ENCODE measurements at places on chromosomes 5 and 9.

DNA sequence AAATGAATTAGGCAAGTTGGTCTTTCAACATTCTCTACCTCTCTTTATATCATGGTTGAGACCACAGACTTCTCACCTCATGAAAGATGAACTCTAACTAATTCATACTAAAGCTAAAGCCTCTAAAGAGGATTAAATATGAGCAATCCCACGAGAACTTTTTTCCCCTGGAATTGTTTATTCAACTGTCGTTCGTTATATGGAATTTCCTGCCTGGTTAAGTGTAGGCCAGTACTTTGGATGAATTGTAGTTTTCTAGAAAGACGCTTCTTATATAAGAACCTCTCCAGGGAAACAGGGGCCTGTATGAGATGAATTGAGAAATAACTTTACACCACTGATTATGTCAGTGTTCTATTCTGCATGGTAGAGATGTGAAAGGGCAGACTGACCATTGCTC lies 42.9 kb downstream of the PDCD1LG2 start:
- DNase-seq, result peak; percentile 94

- no peak for DNase-seq
Observed at GRCh38 chr9:132249123-132249522, 87.3 kb downstream of the NTNG2 start.

DNA sequence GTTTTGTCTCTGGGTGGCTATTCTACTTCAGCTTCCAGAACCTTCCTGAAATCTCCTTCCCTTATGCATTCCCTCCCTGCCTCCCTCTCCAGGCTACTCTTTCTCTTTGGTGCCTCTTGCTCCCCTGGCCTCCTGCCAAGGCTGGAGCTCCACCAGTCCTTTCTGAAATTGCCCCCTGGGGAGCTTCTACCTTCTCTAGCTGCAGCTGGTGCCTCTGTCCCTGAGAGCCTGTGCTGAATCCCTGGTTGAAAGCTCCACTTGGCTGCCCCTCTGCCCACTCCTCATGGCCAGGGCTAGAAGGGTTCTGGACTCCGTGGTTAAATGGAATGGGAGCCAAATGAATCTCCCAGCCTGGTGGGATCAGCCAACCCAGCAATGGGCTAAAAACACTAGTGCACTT lies 80.1 kb downstream of the COL15A1 start:
- peak; percentile 75 for DNase-seq

GRCh38 chr5:15798006-15798405 lies 298.0 kb downstream of the FBXL7 start:
- no peak for DNase-seq

- no peak for DNase-seq
Observed at GRCh38 chr9:109478665-109479380, 19.3 kb downstream of the PTPN3 start.

DNA sequence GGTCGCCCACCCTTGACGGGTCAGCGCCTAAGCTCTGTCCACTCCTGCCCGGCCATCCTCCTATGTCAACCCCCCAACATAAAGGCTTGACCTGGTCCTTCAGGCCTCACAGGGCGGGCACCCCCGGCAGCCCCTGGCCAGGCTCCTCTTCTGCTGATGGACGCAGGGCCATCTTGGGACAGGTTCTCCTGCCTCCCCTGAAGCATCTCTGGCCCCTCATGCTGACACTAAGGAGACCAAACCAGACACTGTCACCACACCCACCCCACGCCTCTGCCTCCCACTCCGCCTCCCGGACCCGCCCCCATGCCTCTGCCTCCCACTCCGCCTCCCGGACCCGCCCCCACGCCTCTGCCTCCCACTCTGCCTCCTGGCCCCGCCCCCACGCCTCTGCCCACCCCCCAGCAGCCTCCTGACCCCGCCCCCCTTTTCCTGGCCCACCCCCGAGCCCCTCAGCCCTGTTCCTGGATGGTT lies 6.8 kb downstream of the OBP2A start:
- no peak for DNase-seq

DNA sequence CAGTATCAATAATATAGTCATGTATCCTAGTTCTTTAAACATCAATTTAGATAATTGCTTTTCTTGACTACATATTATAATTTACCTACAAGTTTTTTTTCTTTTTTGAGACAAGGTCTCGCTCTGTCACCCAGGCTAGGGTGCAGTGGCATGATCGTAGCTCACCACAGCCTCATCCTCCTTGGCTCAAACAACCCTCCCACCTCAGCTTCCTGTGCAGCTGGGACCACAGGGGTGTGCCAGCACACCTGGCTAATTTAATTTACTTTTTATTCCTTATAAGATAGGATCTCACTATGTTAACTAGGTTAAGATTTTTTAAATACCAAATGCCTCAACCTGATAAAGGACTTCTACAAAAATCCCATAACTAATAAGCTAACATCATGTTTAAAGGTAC lies 21.1 kb downstream of the UIMC1 start:
- DNase-seq, result no peak

GRCh38 chr5:149284501-149284900 lies 12.8 kb downstream of the AFAP1L1 start:
- DNase-seq, result peak; percentile 55

DNA sequence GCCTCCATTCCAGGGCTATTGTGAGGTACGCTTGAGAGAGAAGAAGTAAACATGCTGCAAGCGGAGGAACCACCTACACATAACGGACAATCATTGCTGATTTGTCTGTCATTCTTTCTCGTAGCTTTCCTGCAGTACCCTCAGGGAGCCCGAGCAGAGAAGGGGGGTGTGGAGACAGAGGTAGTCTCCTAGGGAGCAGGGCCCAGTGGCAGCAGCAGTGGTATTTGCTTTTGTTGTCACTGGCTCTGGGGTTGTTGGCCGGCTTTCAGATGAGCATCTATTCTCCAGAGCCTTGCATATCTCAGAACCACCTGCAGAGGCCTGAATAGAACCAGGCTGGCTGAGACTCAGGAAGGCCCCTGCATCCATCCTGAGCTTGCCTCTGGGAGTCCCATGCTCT lies 19.9 kb downstream of the ENHO start:
- DNase-seq, result no peak

DNA sequence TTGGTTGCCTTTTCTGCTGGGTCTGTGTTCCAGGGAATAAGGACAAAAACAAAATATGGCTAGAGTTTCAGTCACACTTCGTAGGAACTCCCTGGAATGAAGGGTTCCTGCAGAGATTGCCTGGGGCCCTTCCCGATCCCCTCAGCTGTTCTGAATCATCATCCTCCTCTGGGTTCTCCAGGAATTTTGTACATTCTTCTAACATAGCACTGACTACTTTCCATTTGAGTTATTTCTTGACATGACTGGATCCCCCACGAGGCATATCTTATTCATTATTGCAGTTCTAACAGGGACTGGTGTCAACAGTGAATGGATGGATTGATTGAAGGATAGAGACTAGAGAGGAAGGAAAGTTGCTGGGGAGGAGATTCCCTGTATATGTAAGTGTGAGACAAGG lies 49.2 kb upstream of the TNC start:
- peak; percentile 98 for DNase-seq

DNA sequence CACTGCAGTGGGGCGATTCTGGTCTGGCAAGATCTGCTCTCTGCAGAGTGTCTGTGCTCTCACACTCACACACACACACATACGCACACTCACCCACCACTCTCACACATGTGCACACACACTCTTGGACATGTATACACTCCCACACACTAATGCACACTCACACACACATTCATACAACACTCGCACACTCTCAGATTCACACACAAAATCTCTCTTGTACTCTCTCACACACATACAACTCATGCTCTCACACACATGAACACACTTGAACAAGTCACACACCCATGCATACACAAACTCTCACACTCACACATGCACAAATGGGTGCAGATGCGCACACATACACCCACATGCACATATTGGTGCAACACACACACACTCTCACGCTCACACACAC lies 31.7 kb downstream of the TMEM174 start:
- DNase-seq, result no peak

DNA sequence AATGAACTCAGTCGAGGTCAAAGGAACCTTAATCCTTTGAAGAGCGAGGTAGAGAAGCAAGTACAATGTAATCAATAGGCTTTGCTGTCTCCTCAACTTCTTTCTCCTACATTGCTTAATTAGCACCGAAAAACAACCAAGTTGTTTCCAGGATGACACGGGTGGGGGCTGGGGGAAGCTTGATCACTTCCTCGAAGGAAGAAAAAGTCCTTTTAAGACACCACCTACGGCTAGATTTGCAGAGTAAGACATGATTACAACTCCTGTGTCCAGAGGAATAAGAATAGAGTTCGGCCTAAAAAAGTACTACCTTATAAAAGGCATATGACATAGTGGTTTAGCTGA lies 811 bp upstream of the ARRDC3 start:
- no peak for DNase-seq

DNA sequence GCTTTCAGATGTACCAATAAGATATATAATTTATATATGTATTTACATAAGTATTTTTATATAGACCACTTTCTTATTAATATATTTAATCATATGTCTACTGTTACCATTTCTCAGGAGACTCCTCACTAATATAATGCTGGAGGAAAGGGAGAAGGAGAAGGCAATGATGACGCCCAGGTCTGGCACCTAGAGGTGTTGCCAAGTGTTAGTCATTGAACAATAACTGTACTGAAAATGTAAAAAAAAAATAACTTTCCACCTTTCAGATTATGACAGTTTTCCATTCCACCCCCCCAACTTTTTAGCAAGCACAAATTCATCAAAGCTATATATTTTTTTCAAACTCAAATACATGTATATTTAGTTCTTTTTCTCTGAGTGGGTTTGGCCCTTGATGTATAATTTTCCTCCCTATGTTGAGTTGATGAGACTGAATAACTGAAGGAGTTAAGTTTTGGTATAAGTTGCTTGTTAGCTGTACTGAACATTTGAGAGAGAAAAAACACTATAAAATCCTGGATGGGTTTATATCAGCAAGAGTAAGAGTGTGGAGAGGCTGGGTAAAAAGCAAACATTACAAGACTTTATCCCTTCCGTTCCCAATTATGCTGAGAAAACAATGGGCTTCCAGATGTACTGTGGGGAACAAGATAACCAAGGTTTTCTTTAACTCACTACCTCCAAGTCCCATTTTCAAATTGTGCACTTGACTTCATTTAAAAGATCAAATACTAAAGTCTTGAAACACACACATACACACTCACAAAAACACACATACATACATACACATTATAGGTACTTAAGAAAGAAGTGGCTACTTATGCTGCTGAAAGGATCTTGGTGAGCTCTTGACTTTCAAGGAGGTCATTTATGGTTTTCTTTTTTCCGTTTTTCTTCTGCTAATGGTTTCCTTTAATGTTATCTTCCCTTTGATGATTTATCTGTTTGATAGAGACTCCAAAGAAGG lies 142.8 kb upstream of the IFNE start:
- no peak for DNase-seq

- no peak for DNase-seq
Observed at GRCh38 chr5:56986626-56986947, 34.7 kb upstream of the MIER3 start.

DNA sequence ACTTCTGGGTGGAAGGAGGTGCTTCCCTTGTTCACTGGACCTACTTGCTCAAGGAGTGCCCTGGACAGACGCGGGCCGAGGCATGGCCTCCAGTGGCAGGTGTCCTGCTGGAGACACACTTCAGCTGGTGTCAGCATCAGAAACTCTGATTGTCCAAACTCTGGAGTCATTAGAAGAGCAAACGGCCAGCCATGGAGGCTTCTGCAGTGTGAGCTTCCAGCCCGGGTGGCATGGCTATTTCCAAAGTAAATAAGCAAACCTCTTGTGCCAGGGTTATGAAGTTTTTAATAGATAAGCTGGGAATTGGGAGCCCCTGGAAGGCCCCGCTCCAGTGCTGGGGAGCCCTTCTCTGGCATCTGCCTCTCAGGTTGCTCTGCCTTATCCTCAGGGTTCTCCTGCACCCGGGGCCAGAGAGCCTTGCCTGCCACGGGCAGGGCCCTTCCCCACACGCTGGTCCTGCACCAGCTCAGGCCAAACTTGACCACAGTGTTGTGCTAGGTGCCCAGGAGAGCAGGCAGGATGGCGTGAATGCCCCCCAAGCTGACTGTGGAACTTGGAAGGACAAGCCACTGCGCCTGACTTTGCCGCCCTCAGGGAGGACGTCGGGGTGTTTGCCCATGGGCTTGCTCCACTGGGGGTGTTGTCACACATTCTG lies 285.6 kb downstream of the GADD45G start:
- no peak for DNase-seq

- no peak for DNase-seq
Observed at GRCh38 chr9:7790022-7790818, 9.4 kb downstream of the DMAC1 start.

DNA sequence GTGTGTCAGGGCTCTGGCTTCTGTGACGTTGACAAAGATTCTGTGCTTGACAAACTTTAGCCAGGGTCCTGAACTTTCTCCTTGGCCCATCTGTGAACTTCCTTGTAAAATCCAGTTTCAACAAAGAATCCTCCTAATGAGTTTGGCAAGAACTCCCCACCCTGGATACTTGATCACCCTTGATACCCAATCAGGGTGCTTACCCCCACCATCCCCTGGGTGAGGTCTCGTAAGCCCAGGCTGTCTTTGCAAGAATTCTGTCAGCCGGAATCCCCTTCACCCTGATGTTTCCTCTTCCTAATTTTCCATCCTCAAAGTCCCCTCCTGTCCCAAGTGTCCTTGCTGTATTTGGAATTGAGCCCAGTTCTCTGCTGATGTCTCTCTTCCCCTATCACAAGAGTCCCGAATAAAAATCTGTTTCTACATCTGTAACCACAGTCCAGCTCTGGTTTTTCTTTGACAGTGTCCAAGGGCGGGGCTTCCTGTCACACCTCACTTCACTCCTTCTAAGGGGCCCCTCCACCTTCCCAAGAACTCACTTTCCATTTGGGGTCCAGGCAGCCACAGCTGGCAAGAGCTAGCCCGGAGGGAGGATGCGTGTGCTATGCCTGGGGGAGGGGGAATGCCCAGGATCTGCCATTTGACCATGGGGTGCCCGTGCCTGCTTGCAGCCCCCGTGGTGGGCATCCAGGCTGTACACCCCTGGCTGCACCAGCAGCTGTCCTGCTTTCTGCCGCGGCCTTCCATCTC lies 2.7 kb upstream of the CARD19 start:
- DNase-seq, result no peak

DNA sequence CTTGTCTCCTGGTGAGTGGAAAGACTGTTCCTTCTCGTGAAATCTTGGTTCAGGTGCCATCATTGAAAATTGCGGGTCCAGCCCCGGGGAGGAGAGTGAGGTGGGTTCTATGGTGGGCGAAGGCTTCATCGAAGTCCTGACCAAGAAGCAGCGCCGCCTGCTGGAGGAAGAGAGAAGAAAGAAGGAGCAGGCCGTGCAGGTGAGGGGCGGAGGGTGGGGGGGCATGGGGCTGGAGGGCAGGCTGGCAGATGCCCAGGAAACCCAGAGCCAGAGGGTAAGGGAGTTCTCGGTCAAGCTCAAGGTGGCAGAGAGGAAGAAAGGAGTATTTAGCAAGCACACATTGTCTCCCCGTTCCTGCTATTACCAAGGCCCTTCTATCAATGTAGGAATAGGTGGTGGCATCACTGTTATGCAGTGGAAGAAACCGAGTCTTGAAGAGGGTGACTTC lies 24.3 kb upstream of the POMT1 start:
- DNase-seq, result peak; percentile 31

DNA sequence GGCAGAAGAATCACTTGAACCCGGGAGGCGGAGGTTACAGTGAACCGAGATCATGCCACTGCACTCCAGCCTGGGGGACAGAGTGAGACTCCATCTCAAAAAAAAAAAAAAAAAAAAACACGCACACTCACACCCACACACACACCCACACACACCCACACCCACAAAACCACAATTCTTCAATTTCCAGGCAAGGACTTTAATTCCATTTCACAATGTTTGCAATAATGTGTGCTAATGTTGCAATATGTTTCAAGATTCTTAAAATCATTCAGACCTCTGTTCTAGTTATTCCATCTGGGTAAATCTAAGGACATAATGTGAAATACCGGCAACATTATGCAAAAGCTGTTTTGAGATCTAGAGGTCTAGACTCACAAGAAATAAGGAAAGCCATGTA lies 28.3 kb downstream of the CCDC69 start:
- no peak for DNase-seq
